ENCODE measurements at places on chromosomes 16 and 17.

DNA sequence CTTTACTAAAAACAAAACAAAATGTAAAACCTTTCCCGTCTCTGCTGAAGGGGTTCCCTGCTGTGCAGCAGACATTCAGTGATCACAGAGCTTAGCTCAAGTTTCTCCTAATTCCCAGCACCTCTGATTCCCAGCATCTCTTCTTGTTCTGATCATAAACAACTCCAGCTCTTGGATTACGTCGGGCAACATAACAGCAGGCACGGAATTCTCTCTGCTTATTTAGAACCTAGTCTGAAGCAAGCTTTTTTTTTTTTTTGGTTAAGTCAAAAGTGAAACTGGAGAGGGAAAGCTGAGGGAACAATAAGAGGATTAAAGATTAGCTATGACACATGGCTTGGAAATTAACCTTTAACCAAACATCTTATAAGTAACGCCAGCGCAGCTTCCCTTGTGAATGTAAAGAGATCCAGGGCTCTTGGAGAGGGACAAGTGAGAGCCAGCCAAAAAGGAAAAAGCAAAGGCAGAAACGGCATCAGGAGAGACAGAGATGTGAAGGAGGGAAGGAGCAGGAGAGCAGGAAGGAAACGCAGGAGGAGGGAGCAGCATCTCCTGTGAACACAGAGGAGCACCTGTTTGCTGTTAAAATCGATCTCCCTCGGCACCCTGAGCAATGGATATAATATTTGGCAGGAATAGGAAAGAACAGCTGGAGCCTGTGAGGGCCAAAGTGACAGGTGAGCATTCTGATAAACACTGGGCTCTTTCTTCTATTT lies at the start of gene BCO1:
Gene BCO1 (plus strand): TSS at position 394 of the 716 bp plus-strand sequence. CDS start 220 bp downstream, at position 614.
- DNase-seq, result no peak

- DNase-seq, result no peak
Measured at GRCh38 chr16:31455601-31456314, 3.5 kb upstream of the ARMC5 start.

GRCh38 chr16:66039793-66040192 lies 326.7 kb upstream of the CDH5 start:
- DNase-seq, result no peak

DNA sequence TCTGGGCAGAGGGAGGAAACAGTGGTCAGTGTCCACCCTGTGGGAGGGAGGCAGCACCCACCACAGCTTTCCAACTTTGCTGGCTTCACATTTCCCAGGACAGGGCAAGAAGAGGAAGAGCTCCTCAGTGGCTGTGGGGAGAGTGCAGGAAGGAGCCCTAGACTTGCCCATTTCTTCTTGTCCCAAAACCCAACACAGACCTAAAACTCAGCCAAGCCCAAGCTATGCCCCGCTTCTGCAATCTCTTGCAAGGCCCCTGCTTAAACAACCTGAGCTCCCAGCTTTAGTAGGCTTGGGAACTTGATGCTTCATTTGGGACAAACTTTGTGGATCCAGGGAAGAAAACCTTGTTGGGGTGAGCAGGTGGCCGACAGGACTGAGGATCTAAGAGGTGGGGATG lies 173.8 kb downstream of the LGALS9B start:
- no peak for DNase-seq

DNA sequence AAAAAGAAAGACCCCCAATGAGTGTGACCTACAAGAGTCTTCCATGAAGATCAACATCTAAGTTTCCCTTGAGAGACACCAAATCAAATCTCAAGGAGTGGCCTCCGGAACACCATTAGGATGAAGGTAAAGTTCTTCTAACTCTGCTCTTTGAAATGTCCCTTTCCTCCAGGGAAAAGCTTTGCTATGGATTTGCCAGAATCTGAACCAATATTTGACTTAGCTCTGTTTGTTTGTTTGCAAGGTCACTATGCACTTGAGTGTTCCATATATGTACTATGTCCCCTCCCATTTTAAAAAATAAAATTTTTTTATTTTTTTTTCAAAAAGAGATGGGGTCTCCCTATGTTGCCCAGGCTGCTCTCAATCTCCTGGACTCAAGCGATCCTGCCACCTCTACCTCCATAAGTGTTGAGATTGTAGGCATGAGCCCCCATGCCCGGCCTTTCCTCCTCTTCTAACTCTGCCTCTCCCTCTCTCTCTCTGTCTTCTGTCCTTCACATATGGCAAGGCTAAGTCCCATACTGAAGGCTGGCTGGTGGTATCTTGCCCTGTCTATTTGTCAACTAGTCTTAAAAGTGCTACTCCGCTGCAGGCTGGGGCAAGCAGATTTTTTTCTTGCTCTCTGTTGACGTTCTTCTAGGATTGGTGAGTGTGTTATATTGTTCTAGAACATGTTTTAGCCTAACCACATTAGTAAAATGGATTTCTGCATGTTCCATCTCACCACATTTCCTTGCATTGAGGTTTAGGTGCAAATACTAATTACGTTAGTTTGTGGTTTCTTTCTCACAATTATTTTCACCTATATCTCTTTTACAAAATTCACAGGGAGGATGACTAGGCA lies 276.7 kb upstream of the DYNLRB2 start:
- DNase-seq, result no peak

DNA sequence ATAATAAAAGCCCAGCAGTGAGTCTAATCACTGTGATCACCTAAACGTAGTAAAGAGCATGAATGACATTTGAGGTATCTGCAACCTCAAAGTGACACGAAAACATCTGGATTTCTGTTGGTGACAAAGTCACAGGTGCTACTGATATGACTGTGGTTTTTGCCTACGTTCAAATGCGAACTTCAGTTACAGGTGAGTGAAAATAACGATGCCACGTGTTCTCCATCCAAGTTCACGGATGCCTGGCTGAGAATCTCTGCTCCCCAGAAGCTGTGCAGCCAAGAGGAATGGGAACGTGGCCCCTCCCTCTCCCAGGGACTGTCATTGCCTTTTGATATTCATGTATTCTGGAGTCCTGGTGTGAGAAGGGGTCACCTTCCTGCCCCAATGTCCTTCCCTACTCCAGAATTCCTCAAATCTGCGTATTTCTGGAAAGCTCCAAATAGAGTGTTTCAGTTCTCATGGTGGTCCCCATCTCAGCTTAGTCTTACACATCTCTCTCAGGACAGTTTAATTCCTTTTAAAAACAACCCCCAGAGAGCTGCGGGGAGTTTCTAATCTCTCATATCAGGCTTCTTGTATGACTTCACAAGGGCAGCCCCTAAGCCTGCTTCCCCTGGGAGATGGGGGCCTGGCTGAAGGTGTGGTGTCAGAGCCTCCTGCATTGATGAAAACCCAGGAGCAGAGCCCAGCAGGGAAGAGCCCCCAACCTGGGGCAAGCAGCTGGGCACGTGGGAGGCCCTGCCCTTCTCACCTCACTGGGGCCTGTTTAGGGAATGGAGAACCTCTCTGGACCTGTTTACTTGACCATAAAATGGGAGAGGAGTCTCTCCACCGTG lies 25.8 kb downstream of the PIK3R5 start:
- no peak for DNase-seq

GRCh38 chr16:85527767-85528297 lies 85.3 kb upstream of the GSE1 start:
- DNase-seq, result no peak

DNA sequence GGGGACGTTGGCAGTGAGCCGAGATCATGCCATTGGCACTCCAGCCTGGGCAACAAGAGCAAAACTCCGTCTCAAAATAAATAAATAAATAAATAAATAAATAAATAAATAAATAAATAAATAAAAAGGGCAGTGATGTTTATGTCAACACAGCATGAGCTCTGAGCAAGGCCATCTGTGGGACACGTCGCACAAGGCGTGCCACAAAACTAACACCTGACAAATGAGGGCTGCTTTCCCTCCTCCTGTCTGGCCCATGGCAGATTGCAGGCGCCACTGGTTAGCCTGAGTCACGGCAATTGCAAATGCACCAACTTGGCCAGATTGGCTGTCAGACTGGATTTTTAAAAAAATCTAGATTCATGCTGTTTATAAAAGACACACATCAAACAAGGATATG lies 25.9 kb upstream of the SPNS3 start:
- no peak for DNase-seq

GRCh38 chr16:84062734-84063640 lies 20.4 kb upstream of the SLC38A8 start:
- DNase-seq, result peak; percentile 23

Data from T-helper 22 cell (primary cell).